ENCODE measurements at places on chromosomes 3 and 15. TPM values are rescaled to one million over a fixed set of nuclear protein-coding genes. Genes with fewer than 3 reads are reported as not detected.
A peak's percentile ranks its signal among the peaks of the same experiment; 100 is the strongest.

The MNS1 gene
- 0.28 TPM for total RNA-seq

The CHSY1 gene
- total RNA-seq, result 153 TPM

The SKOR1 gene
- total RNA-seq, result 0.78 TPM

The LYZL4 gene
- not detected for total RNA-seq

The SHC4 gene
- 13.8 TPM for total RNA-seq

The SLC9C1 gene
- not detected for total RNA-seq

The ESYT3 gene
- total RNA-seq, result 1.9 TPM

The LCTL gene
- total RNA-seq, result not detected

The GRK7 gene
- not detected for total RNA-seq

The ALDH1L1 gene
- total RNA-seq, result 50.2 TPM

The TMCO5A gene
- not detected for total RNA-seq

DNA sequence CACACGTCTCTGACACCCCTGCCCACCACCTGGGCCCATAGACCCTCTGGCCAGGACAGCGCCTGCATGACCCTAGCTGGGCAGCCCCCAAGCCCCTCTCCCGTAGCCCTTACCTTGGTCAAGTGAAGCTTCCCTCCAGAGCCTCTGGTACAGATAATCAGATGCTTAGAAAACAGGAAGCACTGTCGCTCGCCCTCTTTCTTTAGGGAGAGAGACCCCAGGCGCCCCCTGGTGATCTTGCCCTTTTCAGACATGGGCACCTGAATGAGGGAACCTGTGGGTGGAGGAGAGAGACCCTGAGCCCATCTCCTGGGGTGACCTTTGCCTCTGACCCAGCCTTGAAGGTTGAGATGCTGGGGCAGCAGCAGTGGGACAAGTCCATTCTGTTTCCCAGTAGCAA, 65.4 kb downstream of the RASGRF1 start:
- H3K4me1 ChIP-seq, result no peaks in the 10 kb centered on the region
- no peak overlapping the region for H3K27ac ChIP-seq
- H3K36me3 ChIP-seq, result no peaks in the 10 kb centered on the region

DNA sequence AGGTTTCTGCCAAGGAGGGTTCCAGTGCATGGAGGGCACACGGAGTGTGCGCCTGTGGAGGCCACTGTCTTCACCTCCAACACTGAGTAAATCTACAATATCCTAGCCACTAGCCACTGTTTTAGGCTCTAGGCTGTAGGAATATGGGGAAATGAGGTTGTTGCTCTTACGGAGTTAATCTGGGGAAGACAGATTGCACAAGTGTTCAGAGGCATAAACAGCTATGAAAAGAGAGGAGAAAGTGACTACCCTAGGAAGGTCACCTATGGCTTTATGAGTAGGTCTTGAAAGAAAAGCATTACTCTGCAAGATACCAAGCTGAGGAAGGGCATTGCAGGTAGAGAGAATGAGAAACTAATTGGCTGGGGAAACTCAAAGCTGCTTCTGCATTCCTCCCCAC, 85.7 kb downstream of the CYP19A1 start:
- H3K27me3 ChIP-seq, result no peaks in the 10 kb centered on the region
- H3K27ac ChIP-seq, result no peak overlapping the region
- DNase-seq, result no peak
- no peaks in the 10 kb centered on the region for H3K4me1 ChIP-seq
- H3K4me3 ChIP-seq, result no peak overlapping the region
- H3K36me3 ChIP-seq, result no peaks in the 10 kb centered on the region

- H3K27ac ChIP-seq, result peak overlapping the region; percentile 74
- H3K27me3 ChIP-seq, result no peaks in the 10 kb centered on the region
- peak; percentile 15 for DNase-seq
Measured at GRCh38 chr3:99269606-99270351, 368.3 kb upstream of the DCBLD2 start.

GRCh38 chr15:85742186-85742821, 52.4 kb downstream of the KLHL25 start:
- no peak overlapping the region for H3K4me3 ChIP-seq
- no peaks in the 10 kb centered on the region for H3K27me3 ChIP-seq
- peaks cover 9% of the 10 kb centered on the region for H3K4me1 ChIP-seq
- H3K27ac ChIP-seq, result peak overlapping the region; percentile 49
- peaks cover 48% of the 10 kb centered on the region for H3K36me3 ChIP-seq

DNA sequence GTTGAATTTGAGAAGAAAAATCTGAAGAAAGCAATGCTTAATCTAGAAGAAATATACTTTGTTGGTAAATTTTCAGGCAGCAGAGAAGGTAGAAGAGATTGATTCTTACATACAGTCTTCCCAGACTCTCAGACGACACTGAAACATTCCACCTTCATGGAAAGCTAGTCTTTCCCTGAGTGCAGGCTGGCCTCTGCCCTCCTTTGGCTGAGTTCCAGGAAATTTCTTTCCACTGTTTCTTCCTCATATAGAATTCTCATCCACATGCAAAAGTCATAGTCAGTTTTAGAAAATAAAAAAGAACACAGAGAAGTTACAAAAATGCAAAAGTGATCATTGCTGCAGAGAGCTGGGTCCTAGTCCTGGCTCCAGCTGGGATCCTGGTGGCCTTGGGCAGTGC, 142.5 kb upstream of the PRR23C start:
- H3K27ac ChIP-seq, result no peak overlapping the region
- no peaks in the 10 kb centered on the region for H3K36me3 ChIP-seq
- DNase-seq, result no peak
- no peaks in the 10 kb centered on the region for H3K4me1 ChIP-seq

DNA sequence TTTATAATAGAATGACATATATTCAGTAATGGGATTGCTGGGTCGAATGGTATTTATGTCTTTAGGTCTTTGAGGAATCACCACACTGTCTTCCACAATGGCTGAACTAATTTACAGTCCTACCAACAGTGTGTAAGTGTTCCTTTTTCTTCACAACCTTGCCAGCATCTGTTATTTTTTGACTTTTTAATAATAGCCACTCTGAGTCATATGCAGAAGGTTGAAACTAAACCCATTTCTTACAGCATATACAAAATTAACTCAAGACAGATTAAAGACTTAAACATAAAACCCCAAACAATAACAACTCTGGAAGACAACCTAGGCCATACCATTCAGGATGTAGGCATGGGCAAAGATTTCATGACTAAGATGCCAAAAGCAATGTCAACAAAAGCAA, 671.4 kb downstream of the AGBL1 start:
- H3K27me3 ChIP-seq, result no peaks in the 10 kb centered on the region
- H3K27ac ChIP-seq, result no peak overlapping the region
- H3K36me3 ChIP-seq, result no peaks in the 10 kb centered on the region
- no peak overlapping the region for H3K4me3 ChIP-seq

GRCh38 chr3:132422531-132422930, 5.2 kb downstream of the DNAJC13 start:
- H3K4me1 ChIP-seq, result peaks cover 35% of the 10 kb centered on the region
- H3K27me3 ChIP-seq, result no peaks in the 10 kb centered on the region
- no peaks in the 10 kb centered on the region for H3K36me3 ChIP-seq
- DNase-seq, result no peak
- H3K4me3 ChIP-seq, result no peak overlapping the region

GRCh38 chr3:11757441-11757875, 89.2 kb downstream of the TAMM41 start:
- no peaks in the 10 kb centered on the region for H3K36me3 ChIP-seq
- no peak overlapping the region for H3K27ac ChIP-seq
- H3K4me1 ChIP-seq, result no peaks in the 10 kb centered on the region
- no peaks in the 10 kb centered on the region for H3K27me3 ChIP-seq

DNA sequence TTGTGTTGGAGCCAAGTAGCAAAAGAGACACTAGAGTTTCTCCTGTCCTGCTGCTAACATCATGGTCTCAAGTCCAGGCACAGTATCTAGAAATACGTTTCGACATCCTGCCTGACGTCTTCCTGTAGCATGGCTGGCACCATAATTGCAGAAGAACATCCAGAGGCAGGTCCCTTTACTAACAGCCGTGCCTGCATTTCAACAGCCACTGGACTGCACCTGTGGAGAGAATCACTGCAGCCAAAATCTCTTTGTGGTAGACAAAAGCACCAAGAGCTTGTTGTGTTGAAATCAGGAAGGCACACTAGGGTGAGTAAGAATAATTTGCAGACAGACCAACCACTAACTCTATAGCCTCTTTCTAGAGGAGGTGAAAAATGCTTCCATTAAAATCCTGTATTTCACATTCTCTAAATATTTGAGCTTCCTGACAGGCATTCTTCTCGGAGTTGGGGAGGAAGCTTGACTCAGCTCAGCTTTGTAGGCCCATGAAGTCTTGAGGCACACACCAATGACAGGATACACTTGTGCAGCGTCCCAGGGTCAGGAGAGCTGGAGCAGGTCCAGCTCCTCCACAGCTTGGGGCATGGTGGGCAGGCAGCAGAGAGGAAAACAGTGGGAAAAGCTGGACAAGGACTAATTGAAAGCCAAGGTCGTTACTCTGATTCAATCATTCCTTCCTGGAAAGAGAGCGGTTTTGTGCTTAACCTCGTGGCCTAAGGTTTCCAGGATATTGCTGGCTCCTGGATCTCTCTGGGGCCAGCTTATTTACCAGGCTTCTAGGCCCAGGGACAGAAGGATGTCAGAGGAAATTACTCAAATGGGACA, 244.9 kb downstream of the FAM43A start:
- DNase-seq, result no peak
- no peak overlapping the region for H3K4me3 ChIP-seq
- peaks cover 27% of the 10 kb centered on the region for H3K4me1 ChIP-seq
- no peak overlapping the region for H3K27ac ChIP-seq

DNA sequence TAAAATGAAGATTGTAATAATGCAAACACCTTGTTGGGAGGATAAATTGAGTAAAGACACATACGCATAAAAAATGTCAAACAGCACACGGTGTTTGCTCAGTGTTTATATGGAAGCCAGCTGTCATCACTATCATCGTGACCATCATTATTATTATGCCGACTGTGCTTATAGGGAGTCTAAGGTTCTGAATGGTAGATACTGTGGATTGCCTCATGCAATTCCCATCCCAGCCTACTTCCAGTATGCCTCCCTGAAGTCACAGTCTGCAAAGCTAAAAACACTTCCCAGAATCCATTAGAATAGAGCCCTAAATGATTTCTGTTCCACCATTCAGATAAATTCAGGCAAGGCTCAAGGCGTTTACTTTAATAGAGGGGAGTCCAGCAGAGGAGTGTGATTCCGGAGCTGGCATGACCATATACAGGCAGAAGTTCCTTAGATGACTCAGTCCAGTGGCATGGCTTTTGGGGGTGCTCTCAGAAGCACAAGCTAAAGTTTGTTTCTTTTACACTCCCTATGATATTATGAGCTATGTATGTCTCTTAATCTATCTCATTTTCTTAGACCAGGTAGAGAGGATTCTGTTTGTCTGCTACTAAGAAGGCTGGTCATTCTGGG, 148.7 kb downstream of the MEX3B start:
- DNase-seq, result no peak
- H3K36me3 ChIP-seq, result no peaks in the 10 kb centered on the region
- H3K4me3 ChIP-seq, result no peak overlapping the region

DNA sequence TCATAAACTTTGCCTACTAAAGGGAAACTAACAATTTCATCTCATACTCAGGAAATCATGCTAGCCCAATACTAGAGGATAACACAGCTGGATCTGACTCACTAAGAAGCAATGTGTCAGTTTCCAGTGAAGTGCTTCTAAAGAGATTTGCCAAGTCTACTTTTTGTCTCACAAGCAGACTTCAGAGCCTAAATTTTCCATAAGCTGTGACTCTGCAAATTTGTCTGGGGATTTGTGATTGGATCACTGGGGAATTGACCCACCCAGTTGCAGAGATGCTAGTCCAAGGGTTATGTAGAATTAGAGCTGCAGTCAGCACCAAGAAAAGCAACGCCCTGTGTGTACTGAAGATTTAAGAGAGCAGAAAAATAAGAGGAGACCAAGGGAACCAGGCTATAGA, 647.1 kb downstream of the NTRK3 start:
- peaks cover 23% of the 10 kb centered on the region for H3K4me1 ChIP-seq
- peak overlapping the region; percentile 29 for H3K27ac ChIP-seq
- no peaks in the 10 kb centered on the region for H3K36me3 ChIP-seq
- H3K27me3 ChIP-seq, result no peaks in the 10 kb centered on the region
- DNase-seq, result no peak

DNA sequence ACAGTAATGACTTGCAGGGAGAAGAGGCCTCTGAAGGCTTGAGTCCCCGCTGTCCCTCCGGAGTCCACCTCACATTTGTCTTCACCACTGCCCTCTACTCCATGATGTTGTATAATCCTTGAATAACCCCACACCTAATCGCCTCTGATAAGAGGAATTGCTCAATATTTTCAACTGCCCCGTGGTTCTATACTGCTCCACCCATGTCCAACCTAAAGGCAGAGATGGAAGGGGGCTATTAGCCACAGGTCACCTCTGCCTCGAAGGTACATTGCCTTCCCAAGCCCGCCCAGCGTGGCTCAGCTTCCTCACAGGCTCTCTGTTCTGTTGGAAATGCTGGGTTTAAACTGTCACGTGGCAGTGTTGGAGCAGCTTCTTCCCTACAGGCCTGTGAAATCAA, 12.4 kb downstream of the TLR9 start:
- peaks cover 67% of the 10 kb centered on the region for H3K36me3 ChIP-seq
- H3K27me3 ChIP-seq, result no peaks in the 10 kb centered on the region
- no peak overlapping the region for H3K4me3 ChIP-seq
- DNase-seq, result no peak
- peaks cover 8% of the 10 kb centered on the region for H3K4me1 ChIP-seq
- H3K27ac ChIP-seq, result no peak overlapping the region

DNA sequence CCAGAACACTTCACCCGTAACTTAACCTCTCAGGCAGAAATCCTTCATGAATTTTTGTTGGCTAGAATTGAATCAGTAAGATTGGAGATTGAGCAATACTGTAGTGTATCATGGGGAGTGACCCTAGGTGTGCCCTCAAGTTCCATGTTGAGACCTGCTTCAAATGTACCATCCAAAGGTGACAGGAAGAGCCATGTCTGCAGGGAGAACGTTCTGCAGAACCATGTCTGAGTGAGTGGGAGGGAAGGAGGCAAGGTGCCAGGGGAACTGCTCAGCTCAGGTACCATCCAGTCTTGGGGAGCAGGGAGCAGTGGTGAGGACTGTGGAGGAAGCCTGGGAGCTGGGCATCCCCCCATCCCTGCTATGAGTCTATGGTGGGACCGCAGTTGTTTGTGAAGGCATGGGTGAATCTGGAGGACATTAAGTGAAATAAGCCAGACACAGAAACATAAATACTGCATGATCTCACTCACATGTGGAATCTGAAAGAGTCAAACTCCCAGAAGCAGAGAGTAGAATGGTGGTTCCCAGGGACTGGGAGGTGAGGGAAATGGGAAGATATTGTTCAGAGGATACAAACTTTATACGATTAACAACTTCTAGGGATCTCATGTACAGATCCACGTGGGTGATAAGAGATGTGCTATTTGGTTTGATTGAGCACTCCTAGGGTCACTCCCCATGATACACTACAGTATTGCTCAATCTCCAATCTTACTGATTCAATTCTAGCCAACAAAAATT, 23.3 kb downstream of the CFAP161 start:
- H3K4me1 ChIP-seq, result no peaks in the 10 kb centered on the region
- H3K27me3 ChIP-seq, result no peaks in the 10 kb centered on the region
- H3K27ac ChIP-seq, result no peak overlapping the region
- H3K4me3 ChIP-seq, result no peak overlapping the region
- DNase-seq, result no peak

- no peaks in the 10 kb centered on the region for H3K27me3 ChIP-seq
- H3K4me3 ChIP-seq, result no peak overlapping the region
- DNase-seq, result no peak
- no peak overlapping the region for H3K27ac ChIP-seq
- peaks cover 35% of the 10 kb centered on the region for H3K36me3 ChIP-seq
Measured at GRCh38 chr3:12612514-12613226, 51.2 kb downstream of the RAF1 start.

GRCh38 chr3:51436998-51437639, 46.0 kb downstream of the RBM15B start:
- DNase-seq, result no peak
- peaks cover 28% of the 10 kb centered on the region for H3K36me3 ChIP-seq
- H3K4me1 ChIP-seq, result no peaks in the 10 kb centered on the region
- no peaks in the 10 kb centered on the region for H3K27me3 ChIP-seq
- no peak overlapping the region for H3K27ac ChIP-seq
- no peak overlapping the region for H3K4me3 ChIP-seq

Measured in thoracic aorta (tissue), 2 donors.